Activated CD4-positive, alpha-beta memory T cell treated with anti-CD3 and anti-CD28 coated beads, Interleukin-2, amount 10 ng/mL, durations not matched to agents 7 days and 5 days (primary cell): ENCODE measurements at places on chromosomes 3 and 15. TPM values are rescaled to one million over a fixed set of nuclear protein-coding genes. Genes with fewer than 3 reads are reported as not detected.

DNA sequence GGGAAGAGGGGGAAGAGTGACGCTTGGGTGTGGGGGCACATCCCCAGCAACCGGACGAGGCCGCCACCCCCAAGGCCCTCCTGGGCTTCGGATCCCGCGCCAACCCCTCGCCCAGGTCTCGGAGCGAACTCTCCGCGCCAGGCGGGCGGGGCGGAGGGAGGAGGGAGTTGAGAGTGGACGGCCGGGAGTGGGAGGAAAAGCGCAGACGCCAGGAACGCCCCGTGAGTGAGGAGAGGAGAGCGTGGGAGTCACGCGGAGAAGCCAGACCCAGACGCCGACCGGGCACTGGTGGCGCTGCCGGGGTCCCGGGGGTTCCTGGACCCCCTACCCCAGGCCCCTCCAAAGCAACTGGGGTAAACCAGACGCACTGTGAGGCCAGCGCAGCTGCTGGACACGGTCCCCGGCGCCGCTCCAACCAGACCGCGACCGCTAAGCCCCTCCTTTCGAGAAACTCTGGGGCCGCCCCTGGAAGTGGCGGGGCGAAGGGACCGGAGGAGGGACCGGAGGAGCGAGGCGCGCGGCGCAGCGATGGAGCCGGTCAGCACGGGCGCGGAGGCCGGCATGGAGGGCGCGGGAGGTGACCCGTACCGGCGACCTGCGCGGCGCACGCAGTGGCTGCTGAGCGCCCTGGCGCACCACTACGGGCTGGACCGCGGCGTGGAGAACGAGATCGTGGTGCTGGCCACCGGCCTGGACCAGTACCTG, at the start of gene EFCC1:
Gene EFCC1, plus strand, starts transcription at position 204 of the 705 bp plus-strand sequence. Its CDS starts 325 bp downstream, at position 529.
- DNase-seq: no peak

- DNase-seq: no peak
Observed at GRCh38 chr3:60403866-60404265, 847.4 kb downstream of the FHIT start.

Gene GOLGA6D
- total RNA-seq: not detected

DNA sequence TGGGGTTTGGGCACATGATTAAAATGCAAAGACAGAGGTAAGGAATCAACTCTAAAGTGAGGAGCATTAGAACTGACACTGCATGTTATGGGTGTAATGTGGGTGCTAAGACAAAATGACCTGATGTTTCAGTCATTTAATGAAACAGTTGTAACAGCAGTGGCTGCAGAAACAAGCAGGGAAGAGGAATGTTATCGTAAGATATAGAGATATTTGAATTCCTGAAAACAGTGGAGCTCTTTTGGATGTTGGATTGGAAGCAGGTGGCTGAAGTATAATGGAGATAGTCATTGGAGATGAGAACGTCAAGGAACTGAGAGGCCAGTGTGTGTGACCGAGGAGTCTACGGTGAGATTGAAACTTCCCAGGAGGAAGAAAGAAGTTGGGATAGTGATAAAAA, 1065.2 kb downstream of the ZPLD1 start:
- no peak for DNase-seq

DNA sequence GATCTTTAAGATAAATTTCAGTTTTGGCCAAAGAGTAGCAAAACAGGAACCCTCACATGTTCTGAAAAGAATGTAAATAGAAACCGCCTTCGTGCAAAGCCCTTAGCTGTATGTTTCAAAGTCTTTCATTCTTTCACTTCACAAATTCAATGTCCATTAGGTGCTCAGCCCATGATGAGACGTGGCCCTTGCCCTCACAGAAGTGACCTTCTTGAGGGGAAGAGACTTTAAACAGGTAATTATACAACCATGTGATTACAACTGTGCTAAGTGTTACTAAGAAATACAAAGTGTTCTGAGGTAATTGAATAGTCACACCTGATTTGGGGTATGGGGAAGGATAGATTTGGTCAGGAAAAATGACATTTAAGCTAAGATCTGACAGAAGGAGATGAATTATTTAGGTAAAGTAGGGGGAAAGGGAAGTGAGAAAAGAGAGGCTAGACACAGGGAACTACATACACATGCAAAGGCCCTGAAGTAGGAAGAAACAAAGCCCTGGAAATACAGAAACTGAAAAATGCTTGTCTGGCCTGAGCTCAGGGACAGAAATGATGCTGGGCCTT, 19.6 kb downstream of the HSPBAP1 start:
- DNase-seq: no peak

DNA sequence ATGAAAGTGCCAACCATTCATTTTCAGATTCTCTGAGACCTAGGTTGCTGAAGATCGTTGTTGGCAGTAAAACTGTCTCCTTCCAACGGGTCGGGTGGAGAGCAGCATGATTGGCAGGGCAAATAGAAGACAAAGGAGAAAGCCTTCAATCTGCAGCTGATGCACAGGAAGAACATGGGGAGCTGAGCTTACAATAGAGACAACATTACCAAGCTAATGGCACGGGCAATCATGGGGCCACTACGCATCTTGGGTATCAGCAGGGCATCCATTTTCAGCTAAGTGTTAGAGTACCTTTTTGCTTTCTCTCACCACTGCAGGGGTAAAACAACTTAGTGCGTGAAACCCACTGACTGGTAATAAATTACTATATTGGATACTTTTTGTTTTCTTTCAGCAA, 114.8 kb downstream of the WDR72 start:
- DNase-seq: no peak

GRCh38 chr3:138513090-138513843, 78.9 kb downstream of the ESYT3 start:
- no peak for DNase-seq

DNA sequence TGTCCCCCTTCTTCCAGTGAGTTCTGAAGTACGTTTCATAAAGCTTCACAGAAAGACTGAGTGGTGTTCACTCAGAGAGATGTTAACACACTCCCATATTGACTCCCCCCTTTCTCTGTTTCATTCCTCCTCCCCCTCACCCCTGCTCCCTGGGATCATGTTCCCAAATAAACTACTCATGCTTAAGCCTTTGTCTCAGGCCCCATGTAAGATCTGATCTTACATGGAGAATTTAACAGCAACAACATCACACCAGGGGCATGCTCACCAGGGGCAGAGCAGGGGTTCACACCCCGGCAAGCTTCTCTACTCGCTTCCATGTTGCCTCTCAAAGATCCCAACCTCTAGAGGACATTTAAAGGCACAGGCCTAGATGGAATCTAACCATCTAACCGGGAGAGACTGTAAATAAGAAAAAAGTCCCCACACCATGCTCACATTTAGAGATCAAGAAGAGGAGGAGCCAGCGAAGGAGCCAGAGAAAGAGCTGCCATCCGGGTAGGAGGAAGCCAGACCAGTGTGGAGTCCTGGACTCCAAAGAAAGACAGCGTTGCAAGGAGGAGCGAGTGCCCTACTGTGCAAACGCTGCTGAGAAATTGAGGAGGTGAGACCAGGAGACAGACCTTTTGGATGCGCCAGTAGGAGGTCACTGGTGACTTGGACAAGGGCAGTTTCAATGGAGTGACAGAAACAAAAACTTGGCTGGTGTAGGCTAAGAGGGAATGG, 21.4 kb upstream of the SRP14 start:
- DNase-seq: no peak

Gene THUMPD3
- 44.3 TPM for total RNA-seq

DNA sequence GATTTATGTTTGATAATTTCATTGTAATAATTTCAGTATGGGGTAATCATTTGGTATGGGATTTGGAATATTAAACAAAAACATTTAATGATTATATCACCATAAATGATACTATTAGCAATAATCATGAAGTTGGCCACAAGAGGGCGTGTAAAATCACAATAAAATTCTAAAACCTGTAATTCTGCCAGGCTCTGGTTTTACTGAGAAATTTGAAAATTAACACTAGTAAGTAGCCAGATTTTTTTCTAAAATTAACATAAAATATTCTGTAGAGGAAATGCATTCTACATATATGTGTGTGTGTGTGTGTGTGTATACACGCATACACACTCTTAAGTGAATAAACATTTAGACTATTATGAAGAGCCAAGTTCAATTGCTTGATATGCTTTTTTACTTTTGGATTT, 40.5 kb downstream of the FEZF2 start:
- DNase-seq: no peak
